Trophoblast cell (in vitro differentiated cells and primary cell): ENCODE measurements at places on chromosomes 1 and 21.

DNA sequence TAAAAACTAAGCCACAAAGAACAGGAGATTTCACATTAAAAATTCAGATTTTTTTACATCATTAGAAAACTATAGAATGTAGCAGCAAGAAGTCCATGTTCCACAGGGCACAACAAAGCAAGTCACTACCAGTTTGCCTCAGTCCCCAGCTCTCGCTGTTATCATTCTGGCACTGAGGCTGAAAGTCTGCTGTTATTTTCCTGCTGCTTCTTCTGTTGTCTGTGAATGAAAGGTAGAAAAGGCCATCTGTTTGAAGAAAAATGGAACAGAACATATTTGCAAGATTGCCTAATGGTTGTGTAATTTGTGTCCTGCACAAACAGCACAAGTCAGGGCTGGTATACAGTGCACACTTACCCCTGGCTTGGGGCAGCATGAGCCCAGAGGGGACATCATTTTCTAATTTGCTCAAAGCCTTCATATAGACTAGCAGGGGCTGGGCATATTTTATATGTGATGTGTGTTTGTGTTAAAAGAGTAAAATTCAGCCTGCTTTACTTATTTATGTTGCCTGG, 105.6 kb upstream of the COG2 start:
- no peaks in the 10 kb centered on the region for H3K4me1 ChIP-seq
- H3K36me3 ChIP-seq = no peaks in the 10 kb centered on the region
- H3K27ac ChIP-seq = no peak overlapping the region
- DNase-seq = no peak
- H3K27me3 ChIP-seq = no peaks in the 10 kb centered on the region
- H3K4me3 ChIP-seq = no peak overlapping the region

- no peak overlapping the region for H3K27ac ChIP-seq
- H3K36me3 ChIP-seq = no peaks in the 10 kb centered on the region
- no peaks in the 10 kb centered on the region for H3K27me3 ChIP-seq
- peaks cover 3% of the 10 kb centered on the region for H3K4me1 ChIP-seq
These were observed 92.5 kb downstream of the GALNT2 start for GRCh38 chr1:230159580-230159979.

GRCh38 chr1:151210830-151211229, 12.5 kb downstream of the PIP5K1A start:
- no peaks in the 10 kb centered on the region for H3K27me3 ChIP-seq
- no peak overlapping the region for H3K4me3 ChIP-seq
- H3K36me3 ChIP-seq = peaks cover 30% of the 10 kb centered on the region
- peak; percentile 18 for DNase-seq

DNA sequence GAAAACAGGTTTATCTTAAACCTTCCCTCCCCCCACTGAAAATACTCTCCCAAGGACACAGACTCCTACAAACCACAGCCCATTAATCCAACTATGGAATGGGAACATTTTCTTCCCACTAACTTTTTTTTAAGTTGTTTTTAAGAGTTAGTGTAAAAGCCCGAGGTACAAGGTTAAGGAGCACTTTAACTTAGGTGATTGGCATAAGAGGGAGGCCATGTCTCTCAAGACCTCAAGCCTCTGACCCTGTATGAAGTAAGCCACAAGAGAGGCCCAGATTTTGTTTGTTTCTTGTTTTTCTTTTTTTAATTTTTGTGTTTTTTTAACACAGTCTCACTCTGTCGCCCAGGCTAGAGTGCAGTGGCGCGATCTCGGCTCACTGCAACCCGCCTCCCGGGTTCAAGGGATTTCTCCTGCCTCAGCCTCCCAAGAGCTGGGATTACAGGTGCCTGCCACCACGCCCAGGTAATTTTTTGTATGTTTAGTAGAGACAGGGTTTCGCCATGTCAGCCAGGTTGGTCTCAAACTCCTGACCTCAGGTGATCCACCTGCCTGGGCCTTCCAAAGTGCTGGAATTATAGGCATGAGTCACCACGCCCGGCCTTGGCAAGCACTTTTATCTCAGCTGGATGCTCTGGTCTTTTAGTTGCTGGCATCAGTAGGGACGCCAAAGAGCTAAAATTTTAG, 14.4 kb downstream of the ARMH1 start:
- DNase-seq = no peak
- no peak overlapping the region for H3K27ac ChIP-seq
- H3K4me3 ChIP-seq = no peak overlapping the region
- H3K27me3 ChIP-seq = peaks cover 2% of the 10 kb centered on the region
- H3K36me3 ChIP-seq = no peaks in the 10 kb centered on the region

DNA sequence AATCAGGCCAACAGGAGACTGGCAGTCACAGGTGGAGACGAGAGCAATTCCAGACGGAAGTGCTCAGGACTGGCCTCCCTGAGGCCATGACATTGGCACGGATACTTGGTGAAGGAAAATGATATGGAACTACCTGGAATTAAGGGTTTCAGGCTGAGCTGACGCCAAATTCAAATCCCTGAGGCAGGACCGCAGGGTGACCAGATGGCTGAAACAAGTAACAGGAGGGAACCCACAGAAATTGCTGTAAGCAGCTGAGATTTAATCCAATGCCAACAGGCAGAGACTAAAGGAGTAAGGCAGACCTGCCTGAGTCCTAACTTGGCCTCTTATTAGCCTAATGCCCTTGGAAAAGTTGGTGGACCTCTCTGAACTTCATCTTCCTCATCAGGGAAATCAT, 76.2 kb downstream of the ERG start:
- no peak overlapping the region for H3K27ac ChIP-seq
- H3K4me3 ChIP-seq = no peak overlapping the region
- no peak for DNase-seq
- no peaks in the 10 kb centered on the region for H3K4me1 ChIP-seq
- H3K36me3 ChIP-seq = no peaks in the 10 kb centered on the region
